ENCODE measurements at places on chromosomes 13 and 19.

DNA sequence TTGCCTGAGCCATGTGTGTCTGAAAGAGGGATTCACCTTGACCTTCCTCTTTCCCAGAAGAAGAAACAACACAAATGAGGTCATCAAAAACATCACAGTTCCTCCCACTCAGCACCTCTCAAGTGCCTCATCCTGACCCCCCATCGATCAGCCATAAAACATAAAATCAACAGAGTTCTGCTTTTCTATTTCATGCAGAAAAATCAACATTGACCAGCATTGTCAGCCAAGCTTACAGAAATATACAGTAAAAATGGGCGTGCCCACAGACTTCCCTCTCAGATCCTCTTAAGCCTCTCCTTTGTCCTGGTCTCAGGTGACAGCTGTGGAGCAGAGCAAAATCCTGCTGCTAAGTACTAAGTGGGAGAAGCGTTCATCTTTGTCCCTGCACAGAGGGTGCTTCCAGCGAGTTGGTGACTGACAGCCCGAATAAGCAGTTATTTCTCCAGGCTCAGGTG lies 213.3 kb downstream of the OLFM4 start:
- no peak for DNase-seq

GRCh38 chr13:73341748-73342147 lies 282.9 kb downstream of the KLF5 start:
- no peak for DNase-seq

GRCh38 chr19:15330801-15331418 lies 1.4 kb downstream of the BRD4 start:
- peak; percentile 53 for DNase-seq

GRCh38 chr13:97258801-97259200 lies 36.7 kb downstream of the MBNL2 start:
- DNase-seq = no peak

- no peak for DNase-seq
Measured at GRCh38 chr19:2013683-2013961, 1.9 kb downstream of the BTBD2 start.

- DNase-seq = no peak
Measured at GRCh38 chr13:104949840-104950740, 1585.4 kb downstream of the EFNB2 start.

GRCh38 chr13:48892053-48892687 lies 83.5 kb upstream of the FNDC3A start:
- DNase-seq = no peak

GRCh38 chr19:23378948-23379347 lies 16.3 kb downstream of the ZNF91 start:
- DNase-seq = no peak

GRCh38 chr19:35856546-35857149 lies at the start of gene KIRREL2:
TSS of gene KIRREL2 (plus strand) at chr19:35856911. CDS start at chr19:35857120, 209 bp downstream.
- peak; percentile 56 for DNase-seq

GRCh38 chr13:36918246-36919131 lies 1.5 kb downstream of the SMAD9 start:
- no peak for DNase-seq

DNA sequence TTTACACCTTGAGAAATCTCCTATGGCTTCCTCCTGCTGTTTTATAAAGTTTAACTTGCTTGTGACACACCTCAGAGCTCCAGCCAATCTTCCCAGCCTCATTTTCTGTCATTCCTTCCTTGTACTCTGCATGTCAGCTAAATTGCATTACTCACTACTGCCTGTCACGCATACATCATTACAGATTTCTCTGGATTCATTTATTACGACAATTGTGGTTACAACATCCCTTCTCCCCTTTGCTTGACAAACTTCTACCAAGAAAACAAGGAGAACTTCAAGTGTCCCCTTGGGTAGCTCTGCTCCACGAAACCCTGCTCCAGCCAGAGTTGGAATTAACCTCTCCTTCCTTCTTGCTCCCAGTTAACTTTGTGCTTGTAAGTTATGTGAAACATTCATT lies 22.0 kb upstream of the GPR18 start:
- DNase-seq = no peak

DNA sequence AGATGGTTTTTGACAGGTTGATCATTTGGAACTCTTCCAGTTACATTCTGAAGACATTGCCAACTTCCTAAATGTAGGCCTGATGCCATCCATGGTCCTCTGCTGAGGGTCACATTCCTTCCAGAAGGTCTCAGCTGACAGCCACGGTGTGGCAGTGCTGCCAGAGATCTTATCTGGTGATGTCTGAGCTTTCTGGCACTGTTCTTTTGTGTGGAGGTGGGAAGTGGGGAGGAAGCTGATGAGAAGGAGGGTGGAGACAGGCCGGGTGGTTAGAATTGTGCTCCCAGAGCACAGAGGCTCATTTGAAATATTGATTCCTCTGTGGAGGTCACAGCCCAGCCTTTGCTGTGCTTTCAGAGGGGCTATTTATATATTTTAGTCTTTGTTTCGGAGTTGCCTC lies 16.1 kb upstream of the MTIF3 start:
- no peak for DNase-seq

- DNase-seq = no peak
Measured at GRCh38 chr13:93951108-93951507, 528.4 kb downstream of the DCT start.

GRCh38 chr19:7541828-7542443 lies 6.4 kb downstream of the PNPLA6 start:
- DNase-seq = no peak

GRCh38 chr19:294946-295686 lies 3.9 kb upstream of the PLPP2 start:
- DNase-seq = peak; percentile 41

DNA sequence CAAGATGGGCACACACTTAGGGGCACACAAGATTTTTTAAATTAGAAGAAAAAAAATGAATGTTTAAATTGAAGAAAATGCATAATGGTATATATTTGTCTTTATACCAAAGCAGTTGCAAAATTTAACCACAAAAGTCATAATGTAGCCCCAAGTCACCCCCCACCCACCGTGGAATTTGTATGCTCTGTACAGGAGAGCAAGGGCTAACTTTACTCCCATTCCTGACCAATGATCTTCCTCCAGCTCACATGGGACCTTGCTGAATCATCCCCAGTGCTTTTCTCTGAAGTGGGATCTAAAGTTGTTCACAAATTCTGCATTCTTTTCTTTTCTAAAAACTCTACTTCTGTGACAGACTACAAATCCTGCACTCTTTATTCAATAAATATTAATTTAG lies 597.0 kb downstream of the UQCRFS1 start:
- no peak for DNase-seq

DNA sequence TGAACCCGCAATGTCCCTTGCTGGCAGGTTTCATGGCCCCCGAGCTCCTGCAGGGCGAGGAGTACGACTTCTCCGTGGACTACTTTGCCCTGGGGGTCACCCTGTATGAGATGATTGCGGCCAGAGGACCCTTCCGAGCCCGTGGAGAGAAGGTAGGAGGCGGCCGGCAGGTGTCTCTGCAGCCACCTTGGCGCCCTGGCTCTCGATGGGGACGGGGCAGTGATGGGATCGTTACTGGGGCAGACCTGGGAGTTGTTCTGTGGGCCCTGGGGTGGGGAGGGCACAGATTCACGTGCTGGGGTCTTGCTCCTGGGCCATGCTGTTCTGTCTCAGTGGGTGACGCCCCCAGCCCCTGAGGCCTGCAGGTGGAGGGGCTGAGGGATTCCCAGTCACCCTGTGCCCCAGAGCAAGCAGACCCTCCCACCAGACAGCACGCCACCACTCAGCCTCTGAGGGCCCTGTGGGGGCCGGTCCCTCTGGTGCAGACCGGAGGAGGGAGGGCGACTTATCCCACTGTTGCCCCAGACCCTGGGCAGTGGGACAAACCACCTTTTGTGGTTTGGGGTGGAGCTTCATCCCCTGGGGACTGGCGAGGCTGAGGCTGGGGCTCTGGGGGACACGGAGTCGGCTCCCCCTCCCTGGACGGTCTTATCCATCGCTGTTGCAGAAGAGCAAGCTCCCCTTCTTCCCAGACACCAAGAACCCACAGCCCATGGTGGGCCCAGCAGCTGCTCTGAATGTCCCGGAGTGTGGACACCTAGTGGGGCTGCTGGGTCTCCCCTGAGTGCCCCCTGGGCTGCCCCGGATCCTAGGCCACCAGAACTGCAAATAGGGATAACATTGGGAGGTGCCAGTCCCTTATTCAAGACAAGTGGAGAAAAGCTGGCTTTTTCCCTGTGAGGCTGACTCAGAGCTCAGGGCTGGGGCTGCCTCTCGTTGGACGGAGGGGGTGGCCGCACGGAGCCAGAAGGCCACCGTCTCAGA lies 27.5 kb upstream of the TMEM255B start:
- no peak for DNase-seq

DNA sequence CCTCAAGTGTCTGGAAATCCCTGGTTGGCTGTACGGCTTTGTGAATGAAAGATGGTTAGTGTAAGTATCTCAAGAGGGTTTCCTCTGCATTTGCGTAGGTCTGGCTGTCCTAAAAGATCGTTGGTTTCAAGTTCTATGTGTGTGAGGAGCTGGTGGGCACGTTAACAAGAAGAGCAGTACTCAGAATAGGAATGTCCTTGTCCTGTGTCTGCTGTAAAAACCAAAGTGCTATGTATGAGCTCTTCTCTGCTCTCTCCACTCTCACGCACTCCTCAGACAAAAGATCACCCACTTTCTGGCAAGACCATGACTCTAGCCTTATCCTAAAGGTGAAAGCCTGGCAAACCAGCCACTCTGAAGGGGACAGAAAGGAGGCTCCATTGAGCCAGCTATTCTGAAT lies 39.1 kb downstream of the USP12 start:
- no peak for DNase-seq

DNA sequence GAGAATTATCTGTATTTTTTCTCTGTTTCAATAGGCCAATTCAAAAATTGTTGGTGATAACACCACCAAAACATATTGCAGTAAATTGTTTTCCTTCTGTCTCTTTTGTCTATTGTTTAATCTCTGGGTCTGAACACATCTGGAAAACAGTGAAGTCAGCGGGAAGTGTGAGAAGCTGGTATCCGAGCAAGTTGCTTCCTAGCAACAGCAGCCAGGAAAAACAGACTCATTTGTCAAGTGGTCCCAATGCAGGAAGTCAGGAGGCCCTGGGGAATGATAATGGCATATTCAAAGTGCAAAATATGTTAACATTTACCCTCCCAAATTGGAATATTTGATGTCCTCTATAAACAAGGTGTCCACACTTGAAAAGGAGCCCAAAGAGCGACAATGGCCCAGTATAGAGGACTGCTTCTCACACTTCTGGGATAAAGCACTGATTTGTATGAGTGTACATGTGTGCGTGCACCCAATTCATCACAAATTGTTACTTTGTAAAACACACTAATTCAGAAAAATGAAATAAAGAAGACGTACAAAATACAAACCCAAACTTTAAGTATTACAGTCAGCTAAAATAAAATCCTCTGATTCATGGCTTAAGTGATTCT lies 515.0 kb downstream of the TBC1D4 start:
- no peak for DNase-seq

DNA sequence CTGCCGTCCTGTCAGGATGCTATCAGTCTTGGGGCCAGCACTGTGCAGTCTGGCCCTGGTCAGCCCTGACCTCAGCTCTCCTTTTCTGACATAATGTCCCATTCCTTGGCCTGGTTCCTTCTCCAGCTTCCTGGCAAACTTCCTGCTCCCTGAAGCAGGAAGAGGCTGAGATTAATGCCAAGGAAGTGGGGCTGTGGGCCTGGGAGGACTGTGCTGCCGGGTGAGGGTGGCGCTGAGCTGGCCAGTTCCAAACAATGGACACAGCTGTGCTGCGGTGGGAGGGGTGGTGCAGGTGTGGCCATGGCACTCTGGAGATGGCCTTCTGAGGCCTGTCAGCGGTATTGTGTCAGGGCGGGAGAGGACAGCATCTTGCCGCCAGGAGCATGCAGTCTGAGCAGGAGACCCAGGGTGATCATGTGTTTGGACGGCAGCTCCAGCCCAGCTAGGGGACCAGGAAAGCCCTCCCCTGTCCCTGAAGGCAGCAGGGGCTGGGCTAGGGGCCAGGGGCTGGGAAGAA lies 30.9 kb downstream of the TUBA3C start:
- DNase-seq = no peak

GRCh38 chr13:71464686-71465085 lies 402.3 kb downstream of the DACH1 start:
- no peak for DNase-seq

DNA sequence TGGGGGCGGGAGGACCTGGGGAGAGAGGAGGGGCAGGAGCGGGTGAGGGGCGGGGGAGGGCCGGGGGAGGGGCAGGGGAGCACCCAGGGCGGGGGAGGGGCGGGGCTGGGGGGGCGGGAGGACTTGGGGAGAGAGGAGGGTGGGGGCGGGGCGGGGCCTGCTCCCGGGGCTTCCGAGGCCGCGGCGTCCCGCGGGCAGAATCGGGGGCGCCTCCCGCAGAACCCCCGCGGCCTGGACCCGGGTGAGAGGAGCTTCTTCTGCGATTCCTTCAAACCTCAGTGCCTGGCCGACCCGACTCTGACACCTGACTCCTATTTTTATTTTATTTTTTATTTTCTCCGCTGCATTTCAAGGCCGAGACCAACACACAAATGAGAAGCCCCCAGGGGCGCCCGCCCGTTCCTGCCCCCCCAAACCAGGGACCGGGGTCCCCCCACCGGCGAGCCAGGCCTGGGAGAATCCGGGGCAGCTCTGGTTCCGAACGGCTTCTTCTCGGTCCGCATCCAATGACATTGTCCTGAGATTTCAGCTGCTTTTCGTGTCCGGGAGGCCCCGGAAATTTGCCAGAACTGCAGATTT lies 470 bp upstream of the GRTP1 start:
- DNase-seq = no peak

DNA sequence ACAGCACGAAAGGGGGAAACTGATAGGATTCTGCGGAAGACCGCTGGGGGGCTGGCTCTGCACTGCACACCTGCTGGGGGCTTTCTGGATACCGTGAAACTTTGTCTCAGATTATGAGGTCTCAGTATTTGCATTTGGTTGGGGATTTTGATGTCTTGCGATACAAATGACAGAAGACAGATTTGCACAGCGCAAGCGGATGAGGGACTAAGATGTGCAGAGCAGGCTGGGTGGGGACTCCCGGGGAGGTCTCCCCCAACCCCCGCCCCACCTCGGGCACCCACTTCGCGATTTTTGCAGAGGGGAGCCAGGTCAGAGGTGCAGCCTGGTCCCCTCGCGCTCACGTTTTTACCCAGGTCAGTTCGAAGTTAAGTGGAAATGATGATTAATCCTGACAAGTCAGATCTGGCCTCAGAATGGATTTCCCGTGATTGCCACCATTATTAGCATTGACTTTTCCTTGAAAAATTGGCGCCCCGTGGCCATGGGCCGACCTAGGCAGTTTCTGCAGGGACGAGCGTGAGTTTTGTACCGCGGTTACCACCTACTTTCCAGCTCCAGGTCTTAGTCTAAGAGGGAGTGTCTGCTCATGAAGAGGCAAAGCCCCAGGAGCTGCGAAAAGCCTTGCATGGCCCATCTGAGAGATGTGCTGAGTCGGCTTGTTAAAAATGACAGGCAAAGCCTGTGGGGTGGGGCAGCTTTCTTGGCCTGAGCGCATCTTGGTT lies 1.3 kb upstream of the GJB2 start:
- no peak for DNase-seq

DNA sequence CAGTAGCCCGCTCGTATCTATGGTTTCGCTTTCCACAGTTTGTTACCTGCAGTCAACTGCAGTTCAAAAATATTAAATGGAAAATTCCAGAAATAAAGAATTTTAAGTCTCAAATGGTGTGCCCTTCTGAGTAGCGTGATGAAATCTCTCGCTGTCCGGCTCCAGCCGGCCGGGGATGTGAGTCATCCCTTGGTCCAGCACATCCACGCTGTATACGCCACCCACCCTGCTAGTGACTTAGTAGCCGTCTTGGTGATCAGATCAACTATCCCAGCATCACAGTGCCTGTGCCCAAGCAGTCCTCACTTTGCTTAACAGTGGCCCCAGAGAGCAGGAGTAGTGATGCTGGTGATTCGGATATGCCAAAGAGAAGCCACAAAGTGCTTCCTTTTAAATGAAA lies 40.0 kb downstream of the ZNF331 start:
- DNase-seq = no peak

GRCh38 chr13:107767119-107767518 lies 448.2 kb downstream of the LIG4 start:
- DNase-seq = no peak

Data from NAMALWA (cell line).